ENCODE measurements at places on chromosomes 6 and 20. TPM values are rescaled to one million over a fixed set of nuclear protein-coding genes. Genes with fewer than 3 reads are reported as not detected.

Gene KCNQ5
- 0.27 TPM for total RNA-seq

Gene NDUFAF5
- 13.1 TPM for total RNA-seq

Gene SYCP2
- total RNA-seq, result 23.6 TPM

Gene SALL4
- total RNA-seq, result 2.9 TPM

Gene GRM4
- 1.2 TPM for total RNA-seq

Gene CCNC
- 116 TPM for total RNA-seq

Gene VWA7
- total RNA-seq, result 5.5 TPM

Gene PROKR2
- total RNA-seq, result not detected

Gene ARMH2
- not detected for total RNA-seq

DNA sequence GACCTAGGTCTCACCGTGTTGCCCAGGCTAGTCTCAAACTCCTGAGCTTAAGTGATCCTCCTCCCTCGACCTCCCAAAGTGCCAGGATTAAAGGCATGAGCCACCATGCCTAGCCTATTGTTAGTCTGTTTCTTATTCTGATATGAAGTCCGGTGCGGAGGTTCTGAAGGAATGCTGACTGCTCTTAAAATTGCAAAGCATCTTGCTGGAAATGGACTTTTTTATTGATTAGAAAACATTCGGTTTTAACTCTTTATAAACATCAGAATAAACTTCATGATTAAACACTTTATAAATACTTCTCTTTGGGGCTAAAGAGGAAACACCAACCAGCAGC lies 3.2 kb downstream of the TNFAIP3 start:
- no peak for DNase-seq

DNA sequence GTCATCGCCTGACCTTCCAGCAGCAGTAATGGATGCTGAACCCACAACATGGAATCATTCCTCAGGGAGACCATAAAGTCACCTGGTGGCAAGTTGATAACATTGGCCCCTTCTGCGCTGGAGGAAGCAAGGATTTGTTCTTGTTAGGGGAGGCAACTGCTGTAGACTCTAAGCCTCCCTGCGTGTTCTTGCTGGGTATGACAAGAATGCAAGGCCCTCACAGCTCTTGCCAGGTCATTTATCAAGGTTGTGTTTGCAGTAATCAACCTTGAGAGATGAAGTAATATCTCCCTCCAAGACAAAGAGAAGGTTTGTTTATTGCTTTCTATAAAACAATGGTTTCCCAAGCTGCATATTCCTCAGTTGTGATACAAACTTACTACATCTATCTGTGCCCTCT lies 80.9 kb downstream of the PERP start:
- no peak for DNase-seq

- DNase-seq, result no peak
These were observed 97.1 kb upstream of the SLC22A16 start for GRCh38 chr6:110573537-110573936.

- no peak for DNase-seq
These were observed 17.1 kb downstream of the B4GALT5 start for GRCh38 chr20:49696594-49696993.

- no peak for DNase-seq
These were observed 9.8 kb upstream of the CGA start for GRCh38 chr6:87104667-87105066.

GRCh38 chr6:39979461-39980328 lies 45.4 kb upstream of the MOCS1 start:
- no peak for DNase-seq

- DNase-seq, result no peak
These were observed 3.9 kb upstream of the NRSN1 start for GRCh38 chr6:24122139-24122538.

GRCh38 chr6:114334237-114334636 lies 8.6 kb downstream of the HS3ST5 start:
- no peak for DNase-seq

GRCh38 chr20:39853050-39853449 lies 836.0 kb downstream of the MAFB start:
- DNase-seq, result no peak

GRCh38 chr20:4671015-4671414 lies 50.7 kb upstream of the PRND start:
- DNase-seq, result no peak

DNA sequence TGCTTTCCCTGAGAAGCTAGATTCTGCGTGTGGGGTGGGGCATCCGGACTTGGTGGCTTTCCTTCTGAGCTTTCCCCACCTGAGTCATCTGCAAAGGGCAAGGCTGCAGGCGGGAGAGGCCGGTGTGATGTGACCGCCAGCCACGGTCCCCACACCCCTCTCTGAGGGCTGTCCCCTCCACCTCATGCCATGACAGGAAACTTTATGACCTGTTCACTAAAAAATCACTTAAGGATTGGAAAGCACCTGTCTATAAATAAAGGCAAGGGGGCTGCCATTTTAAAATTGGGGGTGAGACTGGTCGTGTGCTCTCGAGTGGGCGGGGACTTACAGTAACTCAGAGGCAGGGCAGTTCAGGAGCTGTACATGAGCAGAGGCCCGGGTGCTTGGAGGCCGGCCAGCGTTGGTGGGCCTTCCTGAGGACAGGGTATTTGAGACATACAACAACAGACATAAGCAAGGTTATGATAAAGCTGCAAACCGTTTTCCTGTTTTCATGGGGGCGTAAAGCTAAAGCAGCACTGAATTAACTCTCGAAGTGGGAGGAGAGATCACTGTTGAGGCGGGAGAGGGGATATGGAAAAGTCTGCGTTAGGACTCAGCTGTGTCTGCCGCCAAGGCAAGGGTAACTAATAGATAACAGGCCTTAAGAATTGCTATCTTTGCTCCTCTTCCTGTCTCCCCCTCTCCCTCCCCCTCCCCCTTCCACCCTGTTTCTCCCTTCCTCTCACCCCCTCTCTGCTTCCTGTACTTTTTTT lies 16.1 kb upstream of the SERPINB1 start:
- peak; percentile 93 for DNase-seq

DNA sequence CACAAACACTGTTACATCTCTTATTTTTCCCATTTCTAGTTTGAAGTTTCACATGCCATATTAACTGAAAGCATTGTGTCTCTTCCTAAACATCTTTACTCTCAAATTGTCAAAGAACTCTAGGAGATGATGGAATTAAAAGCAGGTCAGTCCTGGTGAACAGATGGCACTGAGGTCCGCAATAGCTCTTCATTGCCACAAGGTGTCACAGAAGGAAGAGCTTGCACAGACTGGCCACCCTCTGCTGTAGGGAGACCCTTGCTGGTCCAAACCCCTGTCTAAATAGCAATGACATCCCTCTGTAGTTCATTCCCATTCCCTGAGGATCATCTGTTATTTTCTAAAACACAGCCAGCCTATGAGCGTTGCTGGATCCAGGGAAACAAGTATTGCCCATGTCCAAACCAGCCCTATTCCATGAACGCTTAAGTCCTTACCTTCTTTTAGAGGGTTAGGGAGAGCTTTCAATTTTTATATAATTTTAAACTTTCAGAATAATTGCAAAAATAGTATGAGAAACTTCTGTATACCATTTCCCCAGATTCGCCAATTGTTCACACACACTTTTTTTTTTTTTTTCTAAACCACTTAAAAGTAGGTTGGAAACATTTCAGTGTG lies 10.1 kb upstream of the HDAC2 start:
- no peak for DNase-seq

DNA sequence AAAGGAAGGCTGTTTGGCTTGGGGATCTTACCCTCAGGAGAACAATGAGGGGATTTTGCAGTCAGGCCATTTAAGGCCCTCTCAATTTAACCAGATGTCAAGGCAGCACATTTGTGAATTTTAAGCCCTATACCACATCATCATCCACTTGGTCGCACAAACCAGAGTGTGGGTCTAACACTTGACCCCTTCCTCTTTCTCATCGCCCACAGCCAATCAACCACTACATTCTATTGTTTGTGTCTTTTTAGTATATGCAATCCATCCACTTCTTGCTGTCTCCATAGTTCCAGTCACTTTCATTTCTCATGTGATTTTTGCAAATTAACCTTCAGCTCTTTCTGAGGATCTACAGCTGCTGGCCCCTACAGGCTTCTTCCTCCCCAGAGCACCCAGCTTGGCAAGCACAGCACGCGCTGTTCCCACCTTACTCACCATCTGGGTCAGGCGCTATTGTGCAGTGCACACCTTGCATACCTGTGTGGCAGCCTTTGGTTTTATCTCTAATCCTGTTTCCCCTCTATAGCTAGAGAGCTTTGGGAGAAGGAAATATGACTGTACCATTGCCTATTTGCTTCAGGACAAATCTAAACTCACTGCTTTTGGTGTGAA lies 32.3 kb upstream of the CD83 start:
- DNase-seq, result no peak

DNA sequence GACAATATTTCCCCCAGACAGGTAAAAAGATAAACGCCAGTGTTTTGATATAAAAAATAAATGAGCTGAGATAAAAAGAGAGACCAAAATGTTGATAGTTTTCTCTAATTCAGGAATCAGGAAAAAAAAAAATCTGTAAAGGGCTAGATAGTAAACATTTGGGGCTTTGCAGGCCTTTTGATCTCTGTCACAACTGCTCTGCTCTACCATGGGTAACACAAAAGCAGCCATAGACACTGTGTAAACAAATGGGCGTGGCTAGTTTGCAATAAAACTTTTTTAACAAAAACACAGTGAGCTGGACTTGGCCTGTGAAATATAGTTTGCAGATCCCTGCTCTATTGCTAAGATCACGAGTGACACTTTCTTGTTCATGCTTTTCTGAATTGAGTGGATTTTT lies 219.1 kb upstream of the STXBP5 start:
- DNase-seq, result peak; percentile 11

DNA sequence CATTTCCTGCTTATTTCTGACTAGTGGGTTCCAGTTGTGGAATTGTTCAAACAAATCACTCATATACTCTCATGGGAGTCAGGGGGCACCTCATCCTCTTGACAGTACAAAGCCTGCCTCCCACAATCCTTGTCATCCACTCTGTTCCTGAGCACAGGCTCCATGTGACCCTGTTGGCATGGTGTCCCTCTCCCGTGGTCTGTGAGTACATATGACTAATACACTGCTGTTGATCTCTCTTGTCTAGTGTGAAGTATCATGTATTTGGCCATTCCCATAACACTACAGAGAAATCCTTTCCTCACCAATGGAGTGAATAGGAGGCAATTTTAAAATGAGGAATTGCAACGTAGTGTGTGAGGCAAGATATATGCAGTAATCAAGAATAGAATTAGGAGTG lies 185.3 kb downstream of the OGFRL1 start:
- DNase-seq, result peak; percentile 81

DNA sequence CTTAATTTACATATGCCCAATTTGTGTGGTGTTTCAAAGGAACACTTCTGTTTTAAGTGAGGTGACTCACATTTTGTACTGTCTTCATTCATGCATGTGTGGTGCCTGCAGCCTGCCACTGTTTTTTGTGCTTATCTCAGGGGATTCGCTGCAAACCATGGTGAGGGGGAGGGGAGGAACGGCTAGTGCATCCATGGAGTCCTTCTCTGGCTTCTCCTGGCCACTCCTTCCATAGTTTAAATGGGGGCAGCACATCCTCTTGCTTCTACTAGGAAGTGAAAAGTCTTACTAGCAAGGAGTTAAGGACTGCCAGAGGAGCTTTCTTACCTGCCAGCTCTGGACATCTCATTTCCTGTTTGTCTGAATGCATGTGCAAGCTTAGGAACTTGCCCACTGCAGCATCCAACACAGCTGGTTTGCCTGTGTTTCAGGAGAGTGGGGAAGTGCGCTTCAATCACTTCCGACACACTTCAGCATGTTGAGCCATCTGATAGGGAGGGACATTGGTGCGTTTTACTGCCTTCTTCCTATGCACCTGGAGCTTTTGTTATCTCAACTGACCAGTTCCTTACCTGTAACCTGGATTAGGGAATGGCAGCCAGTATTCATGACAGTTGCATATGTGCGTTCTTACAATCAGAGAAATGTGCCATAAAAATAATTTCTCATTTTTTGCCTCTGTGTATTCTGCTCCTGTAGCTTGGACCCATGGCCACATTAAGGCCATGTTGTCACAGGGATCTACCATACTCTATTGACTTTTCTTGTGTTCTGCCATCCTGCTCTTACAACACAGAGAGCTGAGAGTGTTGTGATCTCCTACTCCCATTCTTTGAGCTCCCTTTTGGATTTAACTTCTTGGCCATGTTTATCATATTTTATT lies 211.3 kb downstream of the ARID1B start:
- DNase-seq, result no peak

- DNase-seq, result no peak
These were observed 12.0 kb downstream of the LRRN4 start for GRCh38 chr20:6041808-6042265.

DNA sequence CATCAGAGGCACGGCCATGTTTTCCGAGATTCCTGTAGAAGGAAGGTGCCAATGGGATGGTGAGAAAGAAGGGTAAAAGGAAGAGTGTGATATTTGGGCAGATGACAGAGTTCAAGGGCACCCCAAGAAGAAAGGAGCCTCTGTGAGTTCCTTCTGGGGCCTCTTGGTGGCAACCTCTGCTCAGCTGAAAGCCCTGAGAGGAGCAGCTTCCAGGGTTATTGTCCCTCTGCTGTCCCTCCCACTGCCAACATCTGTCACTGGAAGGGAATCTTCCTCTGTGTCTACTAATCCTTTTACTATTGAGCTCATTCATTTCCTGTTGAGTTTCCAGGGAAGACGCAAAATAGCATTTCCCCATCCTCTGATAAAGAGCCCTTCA lies 40.0 kb upstream of the KCNK16 start:
- no peak for DNase-seq

DNA sequence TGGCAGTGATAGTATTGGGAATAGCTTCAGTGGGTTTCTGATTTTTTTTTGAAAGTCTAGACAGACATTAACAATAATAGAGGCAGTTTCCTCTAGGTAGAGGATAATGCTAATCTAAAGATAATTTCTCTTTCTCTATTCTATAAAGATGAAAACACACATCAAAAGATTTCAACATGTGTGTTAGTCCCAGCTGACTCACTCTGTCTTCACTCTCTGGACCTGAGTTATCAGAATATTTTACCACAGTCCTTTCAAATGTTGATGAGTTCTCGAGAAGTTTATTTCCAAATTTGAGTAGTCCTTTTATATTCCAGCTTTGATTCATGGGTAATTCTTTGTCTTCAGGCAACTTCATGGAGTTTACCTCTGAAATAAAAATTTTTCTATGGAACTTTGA lies 17.1 kb downstream of the RPRD1B start:
- no peak for DNase-seq
